ENCODE measurements at places on chromosomes 3 and 15.

DNA sequence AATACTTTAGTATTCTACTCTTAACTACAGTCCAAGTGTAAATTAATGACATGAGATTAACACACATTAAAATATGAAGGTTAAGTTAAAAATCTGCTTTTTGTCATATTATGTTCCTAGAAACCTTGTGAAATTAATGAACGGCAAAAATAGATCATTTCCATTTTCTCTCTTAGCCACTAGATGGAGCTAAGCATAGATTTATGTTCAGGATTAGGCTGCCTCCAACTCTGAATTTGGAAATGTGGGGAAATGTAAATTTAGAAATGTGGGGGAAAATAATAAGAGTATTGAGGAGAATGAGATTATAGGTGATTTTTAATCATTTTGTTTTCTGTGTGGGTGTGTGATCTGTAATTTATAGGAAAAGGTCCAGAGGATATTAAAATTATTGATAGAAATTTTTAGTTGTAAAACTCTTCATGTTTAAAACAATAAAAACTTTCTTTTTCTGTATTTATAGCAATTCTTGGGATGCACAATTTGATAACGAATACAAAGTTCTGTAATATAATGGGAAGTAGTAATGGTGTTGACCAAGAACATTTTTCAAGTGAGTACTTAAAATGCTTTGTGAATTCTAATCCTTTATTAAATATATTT, 59.2 kb downstream of the TMOD3 start:
- no peak for DNase-seq

DNA sequence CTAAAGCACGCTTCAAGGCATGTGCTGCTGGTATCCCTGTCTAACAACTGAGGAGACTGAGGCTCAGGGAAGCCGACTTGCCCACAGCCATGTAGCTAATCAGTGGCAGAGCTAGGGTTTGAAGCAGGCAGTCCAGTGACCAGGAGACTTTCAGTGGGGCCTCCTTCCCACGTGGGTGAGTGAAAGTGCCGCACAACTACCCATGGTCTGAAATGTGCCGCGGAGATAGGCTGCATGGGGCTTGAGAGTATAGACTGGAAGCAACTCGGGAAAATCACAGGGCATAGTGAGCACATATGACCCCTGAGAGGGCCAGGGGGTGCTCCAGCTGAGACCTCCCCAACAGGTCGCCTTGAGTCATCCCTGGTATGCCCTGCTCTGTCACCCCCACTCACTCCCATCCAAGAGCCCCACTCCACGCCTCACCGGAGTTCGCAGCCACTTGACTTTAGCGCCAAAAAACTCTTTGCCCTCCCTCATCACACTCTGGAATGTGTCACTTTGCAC, 19.1 kb downstream of the FAM174B start:
- no peak for DNase-seq

DNA sequence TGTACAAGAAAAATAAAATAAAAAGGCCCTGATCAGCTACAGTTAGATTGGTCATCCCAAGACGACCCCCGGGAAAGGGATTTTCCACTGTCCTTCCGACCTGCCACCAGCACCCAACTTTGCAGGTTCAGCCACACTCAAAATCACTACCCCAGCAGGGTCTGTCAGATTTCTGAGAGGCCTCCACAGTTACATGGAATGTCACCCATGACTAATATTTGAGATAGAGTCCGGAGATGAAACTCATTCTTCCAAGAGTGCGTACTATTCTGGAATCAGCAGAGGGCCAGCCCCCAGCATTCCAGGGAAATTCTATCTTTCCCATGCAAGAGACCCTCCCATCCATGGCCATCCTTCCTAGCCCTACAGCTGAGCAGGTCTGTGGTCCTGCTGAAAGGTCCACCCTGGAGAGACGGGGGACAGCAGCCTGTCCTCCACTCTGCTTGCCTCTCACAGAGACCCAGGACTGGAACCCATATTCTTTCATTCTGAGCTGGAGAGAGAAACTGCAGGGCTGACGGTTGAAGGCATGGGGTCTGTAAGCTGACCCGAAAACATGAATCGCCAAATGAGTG, 5.8 kb downstream of the LIPC start:
- DNase-seq = no peak

DNA sequence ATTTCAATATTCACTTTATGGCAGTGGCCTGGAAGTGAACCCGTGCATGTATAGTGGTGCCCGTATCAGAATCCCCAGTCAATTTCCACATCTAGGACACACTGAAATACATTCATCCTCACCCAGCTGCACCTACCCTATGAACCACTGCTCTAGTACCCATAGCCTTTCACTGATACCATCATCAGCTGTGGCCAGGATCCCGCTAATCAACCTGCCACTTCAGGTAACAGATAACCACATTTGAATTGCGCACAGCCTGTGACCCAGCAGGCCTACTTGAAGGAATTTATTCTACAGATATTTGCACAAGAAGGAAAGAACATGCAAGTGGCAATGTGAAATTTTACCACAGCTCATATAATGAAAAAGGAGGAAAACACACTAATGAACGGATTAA, 161.0 kb upstream of the CCDC54 start:
- DNase-seq = no peak

GRCh38 chr3:105835606-105836005, 33.2 kb downstream of the CBLB start:
- DNase-seq = no peak

GRCh38 chr3:52054661-52055511, 1.5 kb downstream of the DUSP7 start:
- no peak for DNase-seq
